ENCODE measurements at places on chromosomes 5 and 9. TPM values are rescaled to one million over a fixed set of nuclear protein-coding genes. Genes with fewer than 3 reads are reported as not detected.

The SLC31A1 gene
- 35.8 TPM for total RNA-seq

DNA sequence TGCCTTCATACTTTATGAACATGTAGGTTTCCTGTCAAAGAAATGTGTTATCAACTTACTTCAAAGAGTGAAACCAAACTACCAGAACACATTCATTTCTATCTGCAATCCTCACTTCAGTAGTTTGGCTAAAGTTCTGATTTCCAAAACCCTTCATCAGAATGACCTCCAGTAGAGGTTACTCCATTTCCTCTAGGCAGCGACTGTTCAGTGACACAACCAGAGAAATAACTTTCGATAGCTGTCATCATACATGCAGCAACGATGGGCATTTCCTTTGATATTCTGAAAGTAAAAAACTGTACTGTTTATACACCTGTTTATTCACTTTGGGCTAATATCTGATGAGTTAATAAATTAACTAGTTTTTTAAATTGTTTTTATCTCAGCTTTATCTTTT, 532.5 kb upstream of the IZUMO3 start:
- H3K36me3 ChIP-seq, result no peaks in the 10 kb centered on the region
- H3K27me3 ChIP-seq, result no peaks in the 10 kb centered on the region
- no peak overlapping the region for H3K27ac ChIP-seq

The IFNA13 gene
- not detected for total RNA-seq

The LSM11 gene
- 2.1 TPM for total RNA-seq

- DNase-seq, result peak; percentile 96
- peak within 1 kb of the TSS; percentile 88 for H3K4me3 ChIP-seq
- no peaks in the 10 kb centered on the region for H3K27me3 ChIP-seq
- peaks cover 8% of the 10 kb centered on the region for H3K36me3 ChIP-seq
- peak within 1 kb of the TSS; percentile 31 for H3K27ac ChIP-seq
- peaks cover 27% of the 10 kb centered on the region for H3K4me1 ChIP-seq
Observed at GRCh38 chr5:154937718-154938466, at the start of gene GEMIN5. GEMIN5 (minus strand) TSS chr5:154938211; CDS start chr5:154938133, 78 bp downstream.

- no peak overlapping the region for H3K4me3 ChIP-seq
- no peak overlapping the region for H3K27ac ChIP-seq
- no peaks in the 10 kb centered on the region for H3K36me3 ChIP-seq
- no peaks in the 10 kb centered on the region for H3K27me3 ChIP-seq
- DNase-seq, result no peak
- H3K4me1 ChIP-seq, result peaks cover 3% of the 10 kb centered on the region
Observed at GRCh38 chr5:61295365-61295764, 36.7 kb upstream of the ZSWIM6 start.

DNA sequence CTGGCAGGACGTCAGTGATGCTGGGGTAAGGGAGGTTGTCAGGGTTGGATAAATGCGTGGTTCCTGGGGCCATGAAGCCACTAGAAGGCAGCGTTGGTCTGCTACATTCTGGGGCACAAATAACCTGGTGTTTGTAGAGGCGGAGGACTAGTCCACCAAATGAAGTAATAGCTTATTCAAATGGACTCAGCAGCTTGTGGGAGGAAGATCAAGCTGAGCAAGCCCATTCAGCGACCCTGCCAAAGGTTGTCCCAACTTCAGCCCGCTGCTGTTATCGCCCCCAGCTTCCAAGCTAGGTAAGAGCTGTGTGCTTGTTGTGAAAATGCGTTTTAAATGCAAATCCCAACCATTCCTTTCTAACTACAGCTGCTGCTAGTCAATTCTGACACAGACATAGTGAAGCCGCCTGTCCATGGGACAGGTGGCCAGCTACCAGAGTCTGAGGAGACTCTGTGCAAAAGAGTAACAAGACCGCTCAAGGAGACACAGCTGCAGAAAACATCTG, 7.6 kb upstream of the FAM240B start:
- H3K27ac ChIP-seq, result no peak overlapping the region
- H3K4me3 ChIP-seq, result no peak overlapping the region
- no peaks in the 10 kb centered on the region for H3K4me1 ChIP-seq

The PAM gene
- total RNA-seq, result 460 TPM

The AFAP1L1 gene
- total RNA-seq, result 0.38 TPM

GRCh38 chr5:98599016-98599415, 174.4 kb upstream of the RGMB start:
- DNase-seq, result peak; percentile 30
- H3K27me3 ChIP-seq, result no peaks in the 10 kb centered on the region
- H3K4me1 ChIP-seq, result peaks cover under 1% of the 10 kb centered on the region
- no peak overlapping the region for H3K4me3 ChIP-seq
- H3K36me3 ChIP-seq, result no peaks in the 10 kb centered on the region

The CCNO gene
- total RNA-seq, result 3.3 TPM

DNA sequence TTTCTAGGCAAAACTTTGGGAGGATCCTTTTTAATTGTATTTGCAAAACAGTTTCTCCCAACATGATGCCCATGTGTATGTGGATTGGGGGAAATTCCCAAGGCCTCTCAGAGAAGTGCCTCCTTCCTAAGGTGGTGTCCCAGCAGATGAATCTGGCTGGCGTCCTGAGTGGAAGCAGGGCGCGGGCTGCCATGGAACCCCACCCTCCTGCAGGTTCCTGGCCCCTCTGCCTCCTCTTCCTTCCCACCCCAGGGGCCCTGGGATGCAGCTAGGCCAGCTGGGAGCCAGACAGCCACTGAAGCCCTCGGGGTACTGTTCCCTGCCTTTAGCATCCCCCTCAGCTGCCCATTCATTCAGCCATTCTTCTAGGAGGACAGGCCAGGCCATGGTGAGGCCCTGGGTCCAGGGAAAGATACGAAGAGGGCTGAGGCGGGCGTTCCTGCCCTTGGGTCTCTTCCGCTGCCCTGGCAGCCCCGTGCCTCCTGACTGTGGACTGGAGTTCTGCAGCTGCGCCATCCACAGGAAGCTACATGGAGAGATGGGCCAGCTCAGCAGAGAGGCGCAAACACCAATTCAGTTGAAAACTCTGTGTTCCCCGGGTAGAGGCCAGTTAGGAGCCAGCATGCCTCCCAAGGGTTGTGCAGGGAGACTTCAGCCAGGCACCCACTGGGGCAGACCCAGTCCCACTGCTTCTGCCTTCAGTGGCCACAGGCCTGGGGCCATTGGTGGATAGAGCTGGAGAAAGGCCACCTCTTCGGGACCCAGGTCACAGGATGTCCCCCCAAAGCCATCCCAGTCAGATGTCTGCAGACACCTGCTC, 36.5 kb downstream of the ADAMTS2 start:
- no peaks in the 10 kb centered on the region for H3K36me3 ChIP-seq
- H3K27ac ChIP-seq, result no peak overlapping the region
- no peaks in the 10 kb centered on the region for H3K27me3 ChIP-seq
- DNase-seq, result no peak
- H3K4me3 ChIP-seq, result no peak overlapping the region

GRCh38 chr9:137799630-137799983, 78.0 kb upstream of the CACNA1B start:
- no peaks in the 10 kb centered on the region for H3K4me1 ChIP-seq
- DNase-seq, result no peak
- H3K4me3 ChIP-seq, result no peak overlapping the region
- H3K27me3 ChIP-seq, result no peaks in the 10 kb centered on the region
- H3K27ac ChIP-seq, result no peak overlapping the region

DNA sequence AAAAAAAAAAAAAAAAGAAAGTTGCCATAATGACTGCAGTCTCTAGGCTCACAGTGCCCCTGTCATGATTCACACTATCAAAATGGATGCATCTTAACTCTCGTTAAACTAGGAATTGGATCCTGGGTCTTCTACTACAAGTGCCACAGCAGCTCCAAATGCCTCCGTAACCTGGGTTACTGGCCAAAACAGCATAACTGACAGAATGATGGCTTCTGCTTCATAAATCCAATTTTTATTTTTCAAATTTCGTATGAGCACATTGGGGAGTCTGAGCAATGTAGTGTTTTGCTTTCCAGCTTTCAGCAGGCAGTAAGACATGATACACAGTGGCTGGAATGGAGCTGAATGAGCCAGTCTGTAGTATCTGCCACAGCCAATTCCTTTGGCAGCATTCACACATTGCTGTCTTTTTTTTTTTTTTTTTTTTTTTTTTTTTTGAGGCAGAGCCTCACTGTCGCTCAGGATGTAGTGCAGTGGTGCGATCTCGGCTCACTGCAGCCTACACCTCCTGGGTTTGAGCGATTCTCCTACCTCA, 36.0 kb upstream of the NPM1 start:
- no peaks in the 10 kb centered on the region for H3K36me3 ChIP-seq
- H3K27me3 ChIP-seq, result no peaks in the 10 kb centered on the region
- H3K27ac ChIP-seq, result no peak overlapping the region
- DNase-seq, result peak; percentile 40

GRCh38 chr5:7493081-7493480, 97.1 kb downstream of the ADCY2 start:
- no peaks in the 10 kb centered on the region for H3K36me3 ChIP-seq
- DNase-seq, result no peak
- H3K27me3 ChIP-seq, result no peaks in the 10 kb centered on the region
- H3K4me3 ChIP-seq, result no peak overlapping the region

The BTNL9 gene
- not detected for total RNA-seq

DNA sequence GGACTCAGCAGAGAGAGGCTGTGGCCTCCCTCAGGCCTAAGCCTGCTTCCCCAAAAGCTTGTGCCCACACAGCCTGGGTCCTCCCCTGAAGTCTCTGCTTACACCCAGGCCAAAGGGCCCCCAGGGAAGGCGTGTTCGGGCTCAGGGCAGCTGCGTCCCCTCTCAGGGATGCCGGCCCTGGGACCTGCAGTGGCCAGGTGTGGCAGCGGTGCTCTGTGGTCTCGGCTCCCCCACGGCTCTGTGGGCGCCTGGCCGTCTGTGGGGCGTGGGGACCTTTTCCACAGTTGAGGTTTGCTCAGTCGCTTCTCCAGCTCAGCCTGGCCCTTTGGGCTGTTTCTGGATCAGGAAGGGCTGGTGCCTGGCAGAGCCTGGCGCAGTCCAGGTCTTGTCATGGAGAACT, 75.9 kb downstream of the RXRA start:
- peaks cover 33% of the 10 kb centered on the region for H3K4me1 ChIP-seq
- H3K36me3 ChIP-seq, result no peaks in the 10 kb centered on the region
- H3K4me3 ChIP-seq, result no peak overlapping the region
- DNase-seq, result no peak

The BNC2 gene
- 18.5 TPM for total RNA-seq

- DNase-seq, result no peak
- no peak overlapping the region for H3K4me3 ChIP-seq
- H3K36me3 ChIP-seq, result no peaks in the 10 kb centered on the region
- H3K27ac ChIP-seq, result no peak overlapping the region
- H3K4me1 ChIP-seq, result no peaks in the 10 kb centered on the region
Observed at GRCh38 chr5:128349044-128349858, 188.8 kb downstream of the FBN2 start.

GRCh38 chr9:74865177-74865576, 22.5 kb downstream of the TRPM6 start:
- no peaks in the 10 kb centered on the region for H3K36me3 ChIP-seq
- 0 out of 2 replicates have a peak, but pooled peaks cover 4% of the 10 kb centered on the region for H3K27me3 ChIP-seq
- no peak overlapping the region for H3K4me3 ChIP-seq
- H3K4me1 ChIP-seq, result no peaks in the 10 kb centered on the region
- no peak for DNase-seq
- H3K27ac ChIP-seq, result no peak overlapping the region

GRCh38 chr5:21826884-21827283, 1026.3 kb downstream of the CDH12 start:
- no peak for DNase-seq
- no peaks in the 10 kb centered on the region for H3K4me1 ChIP-seq
- no peak overlapping the region for H3K4me3 ChIP-seq
- no peaks in the 10 kb centered on the region for H3K36me3 ChIP-seq
- no peaks in the 10 kb centered on the region for H3K27me3 ChIP-seq

The SLC36A2 gene
- not detected for total RNA-seq

- H3K4me3 ChIP-seq, result peak overlapping the region; percentile 91
- H3K27me3 ChIP-seq, result no peaks in the 10 kb centered on the region
- no peaks in the 10 kb centered on the region for H3K36me3 ChIP-seq
- H3K27ac ChIP-seq, result no peak overlapping the region
- peaks cover 6% of the 10 kb centered on the region for H3K4me1 ChIP-seq
- peak; percentile 65 for DNase-seq
Observed at GRCh38 chr9:136544964-136545691, 720 bp downstream of the NOTCH1 start.

DNA sequence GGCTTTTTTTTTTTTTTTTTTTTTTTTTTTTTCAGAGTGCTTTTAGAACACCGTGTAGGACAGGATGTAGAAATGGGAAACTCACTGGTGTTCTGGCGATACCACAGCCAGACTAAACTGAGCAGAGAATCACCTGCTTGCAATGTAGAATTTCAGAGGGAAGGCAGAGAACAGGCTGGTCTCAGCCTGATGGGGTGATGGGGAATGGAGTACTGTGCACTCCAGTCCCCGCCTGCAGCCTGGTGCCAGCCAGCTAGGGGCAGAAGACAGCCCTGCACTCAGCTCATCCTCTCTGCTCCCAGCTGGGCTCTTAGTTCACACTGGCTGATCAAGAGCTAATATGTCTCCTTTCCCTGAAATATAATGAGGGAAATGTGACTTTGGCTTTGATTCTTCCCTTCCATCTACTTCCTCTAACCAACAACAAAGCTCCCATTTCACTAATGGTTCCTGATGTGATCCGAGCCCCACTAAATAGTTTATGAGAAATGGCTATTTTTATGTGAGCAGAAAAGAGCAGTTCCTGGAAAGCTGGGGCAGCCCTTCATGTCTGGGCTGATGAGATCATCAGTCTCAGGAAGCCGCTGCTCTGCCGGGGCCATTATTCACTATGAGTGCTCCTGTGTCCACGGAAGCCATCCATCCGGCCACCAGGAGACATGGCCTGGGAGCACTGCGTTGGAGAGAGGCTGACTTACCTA, 209.7 kb downstream of the GADD45G start:
- H3K36me3 ChIP-seq, result no peaks in the 10 kb centered on the region
- no peak overlapping the region for H3K27ac ChIP-seq
- no peaks in the 10 kb centered on the region for H3K4me1 ChIP-seq
- DNase-seq, result peak; percentile 49

- no peaks in the 10 kb centered on the region for H3K27me3 ChIP-seq
- no peak overlapping the region for H3K4me3 ChIP-seq
- H3K27ac ChIP-seq, result no peak overlapping the region
- H3K4me1 ChIP-seq, result 0 out of 2 replicates have a peak, but pooled peaks cover 9% of the 10 kb centered on the region
- DNase-seq, result no peak
Observed at GRCh38 chr5:172377438-172377837, 76.9 kb downstream of the SH3PXD2B start.

The CDC20B gene
- not detected for total RNA-seq

The CDH9 gene
- total RNA-seq, result not detected

- peak overlapping the region; percentile 49 for H3K27ac ChIP-seq
- DNase-seq, result peak; percentile 2
- no peaks in the 10 kb centered on the region for H3K27me3 ChIP-seq
- H3K4me3 ChIP-seq, result no peak overlapping the region
Observed at GRCh38 chr5:14164164-14165163, 21.3 kb downstream of the TRIO start.

GRCh38 chr5:76029739-76030138, 53.4 kb upstream of the SV2C start:
- no peaks in the 10 kb centered on the region for H3K27me3 ChIP-seq
- H3K36me3 ChIP-seq, result no peaks in the 10 kb centered on the region
- H3K4me3 ChIP-seq, result no peak overlapping the region
- no peaks in the 10 kb centered on the region for H3K4me1 ChIP-seq
- H3K27ac ChIP-seq, result no peak overlapping the region
- DNase-seq, result no peak

- 0 out of 2 replicates have a peak overlapping the region, but pooled peaks have one; percentile 5 for H3K27ac ChIP-seq
- peaks cover 53% of the 10 kb centered on the region for H3K4me1 ChIP-seq
- H3K27me3 ChIP-seq, result no peaks in the 10 kb centered on the region
- no peak overlapping the region for H3K4me3 ChIP-seq
Observed at GRCh38 chr9:26260238-26260637, 582.0 kb upstream of the TUSC1 start.

- H3K27ac ChIP-seq, result no peak overlapping the region
- H3K27me3 ChIP-seq, result no peaks in the 10 kb centered on the region
- H3K4me1 ChIP-seq, result no peaks in the 10 kb centered on the region
- DNase-seq, result peak; percentile 3
- H3K4me3 ChIP-seq, result no peak overlapping the region
- H3K36me3 ChIP-seq, result no peaks in the 10 kb centered on the region
Observed at GRCh38 chr9:114558027-114558675, 29.4 kb upstream of the ATP6V1G1 start.
